ENCODE measurements at places on chromosomes 5 and 9.
A peak's percentile ranks its signal among the peaks of the same experiment; 100 is the strongest.

DNA sequence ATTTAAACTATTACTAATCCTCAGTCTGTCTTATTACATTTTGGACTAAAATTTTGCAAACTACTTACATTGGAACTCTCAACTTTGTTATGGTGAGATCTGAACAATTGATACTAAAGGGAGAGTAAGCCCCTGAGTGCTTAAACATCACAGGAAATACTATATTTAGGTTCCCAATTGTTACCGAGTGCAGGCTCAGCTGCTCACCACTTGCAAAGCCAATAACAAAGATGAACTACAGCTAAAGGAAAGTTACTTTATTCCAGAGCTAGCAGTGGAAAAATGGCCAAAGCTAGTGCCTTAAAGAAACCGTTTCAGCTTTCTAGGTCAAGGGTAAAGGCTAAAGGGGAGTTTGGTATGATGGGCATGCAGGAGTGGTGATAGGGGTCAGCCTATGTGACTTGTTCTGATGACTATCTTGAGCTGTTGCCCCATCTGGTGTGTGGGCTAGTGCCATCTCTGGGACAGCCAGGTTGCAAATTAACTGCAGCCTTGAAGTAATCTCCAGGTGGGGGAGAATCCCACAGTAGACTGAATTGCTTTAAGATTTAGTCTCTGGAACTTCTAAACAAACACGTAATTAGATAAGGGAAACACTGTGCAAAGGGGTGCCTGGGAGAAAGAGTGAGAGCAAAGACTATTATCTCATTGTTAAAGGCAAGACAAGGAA, 7.8 kb upstream of the NDUFB6 start:
- no peak for DNase-seq

DNA sequence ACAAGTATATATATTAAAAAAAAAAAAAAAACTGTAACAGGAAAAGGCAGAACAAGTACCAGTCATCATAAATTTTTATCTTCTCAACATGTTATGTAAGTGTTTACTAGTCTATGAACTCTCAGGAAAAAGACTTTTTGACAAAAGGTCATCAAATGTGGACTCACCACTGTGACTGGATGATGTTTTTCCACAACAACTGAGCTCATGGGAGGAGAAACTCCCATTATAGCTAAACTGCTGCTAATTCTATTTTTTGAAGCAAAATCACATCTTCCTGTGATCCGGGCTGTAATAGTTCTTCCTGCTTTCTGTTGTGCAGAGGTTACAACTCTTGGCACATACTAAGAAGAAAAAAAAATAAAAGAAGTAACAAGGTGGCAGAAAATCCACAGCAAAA, 39.6 kb downstream of the POC5 start:
- no peak for DNase-seq

DNA sequence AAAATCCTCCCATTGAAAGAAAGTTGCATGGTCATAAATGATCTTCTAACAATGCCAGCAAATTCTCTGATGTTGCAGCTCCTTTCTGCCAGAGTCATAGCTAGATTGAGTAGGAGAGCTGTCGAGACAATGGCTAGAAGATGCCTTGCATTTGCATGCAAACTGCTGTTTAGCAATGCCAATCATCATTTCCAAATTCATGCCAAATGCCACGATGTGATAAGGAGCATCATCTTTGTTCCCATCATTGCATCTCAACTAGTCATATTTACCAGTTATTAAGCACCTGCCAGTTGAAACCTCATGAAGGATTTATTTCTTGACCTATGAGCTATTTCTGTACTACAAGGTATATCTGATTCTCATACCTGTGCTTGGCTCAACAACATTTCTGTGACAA, 246.4 kb upstream of the PIK3R1 start:
- DNase-seq: no peak

GRCh38 chr5:160023908-160024630, 15.1 kb downstream of the TTC1 start:
- DNase-seq: no peak

DNA sequence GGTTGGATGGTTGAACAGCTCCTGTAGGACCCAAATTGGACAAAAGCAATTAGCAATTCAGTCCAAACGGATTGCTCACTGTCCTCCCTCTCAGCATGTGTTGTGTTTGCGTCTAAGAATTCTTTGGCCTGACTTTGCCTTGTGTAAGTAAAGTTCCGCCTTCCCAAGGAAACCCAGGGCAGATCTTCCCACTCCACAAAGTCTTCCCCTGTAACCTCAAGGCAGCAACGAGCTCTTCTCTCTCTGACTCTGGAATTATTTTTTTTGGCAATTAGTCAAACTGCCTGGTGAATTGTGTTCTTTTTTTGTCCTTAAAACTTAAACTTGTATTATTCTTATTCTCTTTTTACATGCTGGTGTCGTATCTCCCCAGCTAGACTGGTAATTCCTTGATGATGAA, 20.7 kb upstream of the BASP1 start:
- no peak for DNase-seq

GRCh38 chr9:121912812-121913627, 180.1 kb downstream of the TTLL11 start:
- no peak for DNase-seq

GRCh38 chr5:128669803-128670202, 131.8 kb upstream of the FBN2 start:
- DNase-seq: no peak

DNA sequence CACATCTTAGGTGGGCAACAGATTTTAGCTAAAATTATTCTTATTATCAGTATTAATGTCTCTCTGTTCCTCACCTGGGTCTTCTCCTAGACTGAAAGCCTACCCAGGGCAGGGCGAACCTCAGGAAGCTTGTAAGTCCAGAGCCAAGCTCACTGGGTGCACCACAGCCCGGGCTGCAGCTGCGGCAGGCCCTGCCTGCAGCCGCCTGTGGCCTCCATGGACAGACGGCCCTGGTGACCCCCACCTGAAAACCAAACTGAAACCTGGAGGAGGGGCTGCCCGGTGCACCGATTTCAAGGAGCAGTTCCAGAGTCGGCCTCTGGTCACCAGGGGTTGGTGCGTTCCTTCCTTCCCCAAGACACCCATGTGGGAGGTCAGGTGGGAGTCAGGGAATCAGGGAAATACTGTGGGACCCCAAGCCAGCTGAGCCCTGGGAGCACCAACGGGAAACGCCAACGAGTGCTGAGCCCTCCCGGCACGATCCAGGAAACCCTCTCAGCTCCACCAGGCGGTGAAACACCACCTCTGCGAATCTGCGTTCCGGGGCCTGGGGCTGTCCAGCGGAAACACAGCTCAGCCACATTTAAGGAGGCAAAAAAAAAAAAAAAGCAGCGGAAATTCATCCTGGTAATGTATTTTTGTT, 68.6 kb upstream of the PPP1R26 start:
- no peak for DNase-seq

DNA sequence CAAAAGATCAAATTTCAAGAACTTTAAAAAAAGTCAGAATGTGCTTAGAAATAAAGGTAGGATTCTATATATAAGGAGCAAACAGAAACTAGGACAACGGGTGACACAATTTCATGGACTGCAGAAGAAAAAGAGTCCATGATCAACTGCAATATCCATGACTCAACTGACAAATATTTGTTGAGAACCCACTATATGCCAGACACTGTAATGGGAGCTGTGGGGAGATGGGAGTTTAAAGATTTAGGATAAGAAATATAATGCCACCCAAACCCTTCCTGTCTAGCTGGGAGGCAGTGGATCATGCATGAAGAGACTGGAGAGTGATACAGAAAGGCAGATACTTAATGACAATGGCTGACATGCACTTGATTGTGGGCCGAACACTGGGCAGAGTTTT, 27.6 kb upstream of the CCDC112 start:
- DNase-seq: no peak

GRCh38 chr5:68239487-68239886, 23.9 kb downstream of the PIK3R1 start:
- no peak for DNase-seq

GRCh38 chr9:72622186-72622585, 100.8 kb downstream of the TMC1 start:
- no peak for DNase-seq

DNA sequence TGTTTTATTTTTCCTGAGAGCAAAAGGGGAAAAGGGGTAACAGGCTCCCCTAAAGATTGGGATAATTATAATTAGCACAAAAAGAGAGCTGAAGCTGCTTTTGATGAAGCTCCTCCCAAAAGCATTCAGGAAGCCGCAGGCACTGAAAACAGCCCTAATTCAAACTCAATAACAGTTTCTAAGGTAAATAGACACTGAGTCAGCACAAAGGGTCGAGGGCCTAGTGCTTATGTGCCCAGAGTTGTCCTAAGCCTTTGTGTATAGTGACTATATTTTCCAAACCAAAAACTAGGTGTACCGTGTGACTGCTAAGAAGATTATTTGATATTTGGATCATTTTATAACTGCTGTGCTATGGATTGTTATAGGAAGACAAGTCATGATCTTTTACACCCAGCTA, 67.7 kb downstream of the HMHB1 start:
- no peak for DNase-seq

DNA sequence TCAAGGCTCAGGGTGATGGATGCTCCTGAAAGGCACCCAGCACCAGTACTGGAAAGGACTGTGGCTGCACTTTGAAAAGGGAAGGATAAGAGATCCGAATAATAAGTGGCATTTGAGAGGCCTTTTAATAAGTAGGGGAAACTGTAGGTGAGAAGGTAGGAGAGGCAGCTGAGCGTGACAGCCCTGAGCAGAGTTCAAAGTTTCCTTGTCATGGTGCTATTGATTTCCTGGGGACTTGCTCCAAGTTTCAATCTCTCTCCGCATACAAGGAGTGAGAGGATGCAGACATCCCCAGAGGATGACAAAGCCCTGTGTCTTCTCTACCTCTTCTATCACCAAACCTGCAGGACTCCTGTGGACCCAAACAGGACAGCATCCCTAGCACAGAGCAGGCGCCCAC, 354.5 kb downstream of the SPOCK1 start:
- DNase-seq: no peak

GRCh38 chr5:158234323-158235158, 375.6 kb upstream of the CLINT1 start:
- no peak for DNase-seq

GRCh38 chr9:120872791-120873502, 4.0 kb downstream of the PHF19 start:
- no peak for DNase-seq

DNA sequence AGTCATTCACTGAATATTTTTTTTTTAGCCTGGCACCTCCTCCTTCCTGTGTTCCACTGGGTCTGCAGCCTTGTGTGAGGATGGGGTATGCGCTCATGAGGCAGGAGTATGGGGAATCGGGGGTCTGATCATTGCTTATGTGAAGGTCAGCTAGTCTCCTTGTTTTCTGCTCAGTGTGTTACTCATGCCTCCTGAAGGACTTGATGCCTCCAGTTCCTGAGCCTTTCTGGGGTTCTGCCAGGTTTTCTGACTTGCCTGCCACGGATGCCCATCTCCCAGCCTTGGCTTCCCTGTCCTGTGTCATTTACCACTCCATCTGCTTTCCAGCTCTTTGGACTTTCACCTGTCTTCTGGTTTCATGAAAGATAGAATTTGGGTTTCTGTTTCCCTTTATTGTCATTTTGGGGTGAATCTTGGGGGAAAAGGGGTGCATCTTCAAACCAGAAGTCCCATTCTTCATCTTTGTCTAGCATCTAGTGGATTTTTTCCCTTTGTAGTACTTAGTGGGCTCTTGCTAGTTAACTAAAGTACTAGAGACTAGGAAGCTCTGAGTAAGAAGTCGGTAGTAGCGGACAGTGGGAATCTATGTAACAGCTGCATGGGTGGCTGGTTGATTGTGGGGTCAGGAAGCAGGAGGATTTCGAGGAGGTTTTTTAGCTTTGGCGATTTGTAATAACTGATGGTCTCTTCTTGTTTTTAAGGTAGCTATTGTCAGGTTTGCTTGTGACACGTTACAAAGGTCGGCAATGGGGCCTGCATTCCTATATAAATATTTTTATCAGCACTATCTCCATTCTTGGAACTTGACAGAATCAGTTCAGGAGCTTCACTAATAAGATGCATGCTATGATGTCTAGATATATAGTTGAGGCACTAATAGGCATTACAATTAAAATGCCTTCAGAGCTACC, 8.2 kb downstream of the OTULIN start:
- no peak for DNase-seq

DNA sequence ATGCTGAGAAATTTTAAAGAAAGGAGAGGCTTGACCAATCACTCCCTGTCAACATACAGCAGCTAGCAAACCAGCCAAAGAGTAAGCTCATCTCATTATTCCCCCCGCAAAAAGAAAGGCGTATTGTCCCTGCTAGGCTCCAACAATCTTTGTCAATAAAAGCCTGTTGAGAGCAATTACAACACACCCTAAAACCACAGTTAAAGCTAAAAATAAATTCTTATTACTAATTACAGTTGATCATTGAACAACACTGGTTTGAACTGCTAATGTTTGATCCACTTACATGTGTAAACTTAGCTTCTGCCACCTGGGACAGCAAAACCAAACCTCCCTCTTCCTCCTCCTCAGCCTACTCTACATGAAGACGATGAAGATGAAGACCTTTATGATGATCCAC, 151.2 kb downstream of the TSSK1B start:
- DNase-seq: no peak

DNA sequence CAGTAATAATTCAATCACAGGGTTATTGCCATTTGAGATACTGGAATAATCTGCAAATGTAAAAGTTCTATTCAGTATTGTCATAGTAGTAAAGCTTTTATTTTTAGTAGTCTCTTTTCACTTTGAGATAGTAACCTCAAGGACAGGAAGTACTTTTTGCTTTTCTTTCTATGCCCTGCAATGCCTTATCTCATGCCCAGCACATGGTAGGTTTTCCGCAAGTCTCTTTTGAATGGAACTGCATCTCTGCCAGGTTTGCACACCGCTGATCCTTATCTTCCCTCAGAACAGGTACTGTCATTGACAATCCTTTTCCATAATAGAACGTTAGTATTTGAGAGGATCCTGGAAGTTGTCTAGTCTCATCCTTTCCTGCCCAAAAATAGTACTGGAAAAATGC, 91.8 kb upstream of the IFNK start:
- no peak for DNase-seq

GRCh38 chr5:159094745-159095144, 5.0 kb downstream of the EBF1 start:
- DNase-seq: peak; percentile 78

GRCh38 chr9:135018306-135018915, 69.1 kb upstream of the OLFM1 start:
- no peak for DNase-seq

DNA sequence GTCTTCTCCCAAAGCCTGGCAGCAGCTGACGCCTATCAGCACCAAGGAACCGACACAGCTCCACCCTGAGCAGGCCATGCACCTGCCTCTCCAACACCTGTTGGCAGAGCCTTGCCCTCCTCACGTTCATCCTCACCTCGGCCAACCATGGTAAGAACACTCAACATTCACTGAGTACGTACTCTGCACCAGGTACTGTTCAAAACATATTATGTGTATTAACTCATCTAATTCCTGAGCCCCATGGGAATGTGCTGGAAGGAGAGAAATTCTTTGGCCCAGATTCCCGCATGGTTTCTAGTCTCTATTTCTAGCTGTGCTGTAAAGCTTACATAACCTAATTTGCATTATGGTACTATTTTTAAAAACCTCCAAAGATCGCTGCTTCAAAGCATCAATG, 86.1 kb downstream of the GPR21 start:
- no peak for DNase-seq

Measured in renal cortex interstitium (tissue), 15 donors.